ENCODE measurements at places on chromosomes 11 and 22. TPM values are rescaled to one million over a fixed set of nuclear protein-coding genes. Genes with fewer than 3 reads are reported as not detected.

MMP7 gene
- total RNA-seq = 2.2 TPM

STK33 gene
- 3.8 TPM for total RNA-seq

ART1 gene
- not detected for total RNA-seq

BAIAP2L2 gene
- 0.48 TPM for total RNA-seq

OTOG gene
- not detected for total RNA-seq

TUBA8 gene
- 2.6 TPM for total RNA-seq

GLB1L3 gene
- not detected for total RNA-seq

MS4A5 gene
- not detected for total RNA-seq

KCNK4 gene
- not detected for total RNA-seq

MRGPRE gene
- not detected for total RNA-seq

BIRC3 gene
- 19.3 TPM for total RNA-seq

OR52A1 gene
- total RNA-seq = not detected

PGA5 gene
- total RNA-seq = not detected

STIP1 gene
- total RNA-seq = 111 TPM

PARVG gene
- 15.2 TPM for total RNA-seq

GP1BB gene
- not detected for total RNA-seq

HOATZ gene
- not detected for total RNA-seq

MRGPRX3 gene
- total RNA-seq = not detected

GTSE1 gene
- total RNA-seq = 0.55 TPM

CCDC89 gene
- total RNA-seq = 1.9 TPM

APOBEC3B gene
- total RNA-seq = 1.4 TPM

AIP gene
- total RNA-seq = 61.2 TPM

CD6 gene
- 1.6 TPM for total RNA-seq

MYH9 gene
- total RNA-seq = 1,890 TPM

TPBGL gene
- 0.30 TPM for total RNA-seq

TXN2 gene
- total RNA-seq = 42.3 TPM

TYR gene
- total RNA-seq = not detected

CCDC73 gene
- total RNA-seq = not detected

NRXN2 gene
- 21.6 TPM for total RNA-seq

Measured in aorta (tissue), 5 donors.